ENCODE measurements at places on chromosomes 11 and 22.
A peak's percentile ranks its signal among the peaks of the same experiment; 100 is the strongest.

DNA sequence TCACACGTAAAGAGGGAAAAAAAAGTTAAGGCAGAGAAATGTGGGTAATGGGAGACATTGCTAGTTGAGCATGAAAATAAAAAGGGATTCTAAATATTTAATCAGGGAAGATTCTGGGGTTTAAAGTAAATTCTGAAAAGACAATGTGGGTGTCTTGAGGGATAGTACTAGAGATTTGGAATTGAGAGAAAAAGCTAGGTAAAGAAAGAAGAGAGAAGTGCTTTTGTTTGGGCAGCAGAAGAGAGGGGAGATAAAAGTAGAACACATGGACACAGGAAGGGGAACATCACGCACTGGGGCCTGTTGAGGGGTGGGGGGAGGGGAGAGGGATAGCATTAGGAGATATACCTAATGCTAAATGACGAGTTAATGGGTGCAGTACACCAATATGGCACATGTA is 3.5 kb upstream of the YPEL4 start:
- no peak for DNase-seq

- no peak for DNase-seq
Measured at GRCh38 chr22:48489551-48490499, 1337.8 kb downstream of the BRD1 start.

- DNase-seq: no peak
Measured at GRCh38 chr11:74085542-74085892, 76.6 kb upstream of the UCP3 start.

GRCh38 chr11:126136507-126136906 is 73.8 kb upstream of the CDON start:
- no peak for DNase-seq

GRCh38 chr11:35089666-35090065 is 49.3 kb upstream of the CD44 start:
- no peak for DNase-seq

- peak; percentile 89 for DNase-seq
Measured at GRCh38 chr22:41697126-41697775, 2.1 kb upstream of the MEI1 start.

DNA sequence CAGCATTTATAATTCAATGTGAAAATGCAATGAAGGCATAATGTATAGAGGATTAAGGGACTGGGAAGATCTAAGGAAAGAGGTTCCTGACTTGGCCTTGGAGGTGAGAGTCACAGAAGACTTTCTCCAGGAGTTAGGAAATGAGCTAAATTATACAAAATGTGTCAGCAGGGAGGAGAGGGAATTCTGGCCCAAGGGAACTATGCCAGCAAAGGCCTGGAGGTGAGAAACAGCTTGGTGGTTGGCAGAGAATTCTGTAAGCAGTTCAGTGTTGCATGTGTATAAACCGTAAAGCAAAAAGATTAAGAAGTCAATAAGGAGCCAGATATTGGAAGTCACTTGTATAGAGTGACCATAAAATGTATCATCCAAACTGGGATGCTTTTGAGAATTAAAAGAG is 142.2 kb upstream of the SESN3 start:
- no peak for DNase-seq

DNA sequence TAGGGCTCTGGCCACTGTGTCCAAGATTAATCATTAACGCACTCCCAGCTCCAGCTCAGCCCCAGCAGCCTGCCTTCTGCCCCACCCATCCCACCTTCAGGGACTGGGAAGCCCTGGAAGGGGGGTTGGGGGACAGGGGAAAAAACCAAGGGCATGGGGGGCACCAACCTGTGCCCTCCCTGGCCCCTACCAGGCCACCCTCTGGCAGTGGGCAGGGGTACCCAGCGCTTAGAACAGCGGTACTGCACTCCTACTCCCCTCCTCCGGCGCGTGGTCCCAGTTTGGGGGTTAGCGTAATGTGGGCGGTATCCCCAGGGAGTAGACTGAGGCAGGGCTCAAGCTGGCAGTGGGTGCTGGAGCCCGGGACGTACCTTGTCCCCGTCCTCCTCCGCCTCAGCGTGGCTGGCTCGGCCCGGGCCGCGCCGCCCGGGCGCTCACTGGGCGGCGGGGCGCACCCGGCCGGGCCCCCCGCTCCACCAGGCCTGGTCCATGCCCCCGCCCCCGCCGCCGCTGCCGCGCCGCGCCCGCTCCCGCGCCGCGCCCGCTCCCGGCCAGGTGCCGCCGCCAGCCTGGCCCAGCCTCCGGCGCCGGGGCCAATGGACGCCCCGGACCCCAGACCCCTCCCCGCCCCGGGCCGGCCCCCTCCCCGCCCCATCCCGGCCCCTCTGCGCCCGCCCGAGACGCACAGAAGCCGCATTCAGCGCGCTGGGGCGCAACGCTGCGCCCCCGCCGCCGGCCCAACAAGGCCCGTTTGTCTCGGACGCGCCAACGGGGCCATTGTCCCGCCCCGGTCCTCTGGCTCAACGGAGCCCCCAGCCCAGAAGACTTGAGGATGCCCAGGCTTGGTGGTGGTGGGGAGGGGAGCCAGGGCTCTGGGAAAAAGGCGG is at the start of gene GAL3ST1:
Gene GAL3ST1 (minus strand): TSS at position 571 of the 887 bp plus-strand sequence. CDS start 17,273 bp downstream, outside the sequence.
- DNase-seq: no peak

- no peak for DNase-seq
Measured at GRCh38 chr11:62574363-62575071, 826 bp upstream of the EEF1G start.

- DNase-seq: no peak
Measured at GRCh38 chr11:132650969-132651720, 881.2 kb downstream of the OPCML start.

GRCh38 chr11:213111-213510 is 5.6 kb downstream of the RIC8A start:
- no peak for DNase-seq

DNA sequence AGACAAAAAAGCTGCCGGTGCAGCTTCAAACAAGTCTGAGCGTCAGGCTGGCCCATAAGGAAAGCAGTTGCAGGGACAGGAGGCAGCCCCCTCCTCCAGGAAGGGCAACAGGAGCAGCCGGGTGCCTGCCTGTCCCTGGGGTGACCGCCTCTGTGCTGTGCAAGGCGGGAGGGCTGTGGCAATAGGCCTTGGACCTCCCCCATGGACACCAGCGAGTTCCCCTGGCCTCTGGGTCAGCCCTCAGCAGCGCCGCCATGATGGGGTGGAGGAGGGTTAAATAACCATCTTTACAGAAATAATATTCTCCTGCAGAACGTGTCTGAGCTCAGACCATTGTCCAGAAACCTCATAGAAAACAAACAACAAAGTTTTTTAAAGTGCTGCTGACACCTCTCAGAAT is 3.3 kb upstream of the TMPRSS4 start:
- DNase-seq: no peak

GRCh38 chr11:102144357-102145355 is 34.4 kb downstream of the YAP1 start:
- DNase-seq: no peak

- DNase-seq: no peak
Measured at GRCh38 chr11:30852091-30852490, 265.9 kb upstream of the MPPED2 start.

DNA sequence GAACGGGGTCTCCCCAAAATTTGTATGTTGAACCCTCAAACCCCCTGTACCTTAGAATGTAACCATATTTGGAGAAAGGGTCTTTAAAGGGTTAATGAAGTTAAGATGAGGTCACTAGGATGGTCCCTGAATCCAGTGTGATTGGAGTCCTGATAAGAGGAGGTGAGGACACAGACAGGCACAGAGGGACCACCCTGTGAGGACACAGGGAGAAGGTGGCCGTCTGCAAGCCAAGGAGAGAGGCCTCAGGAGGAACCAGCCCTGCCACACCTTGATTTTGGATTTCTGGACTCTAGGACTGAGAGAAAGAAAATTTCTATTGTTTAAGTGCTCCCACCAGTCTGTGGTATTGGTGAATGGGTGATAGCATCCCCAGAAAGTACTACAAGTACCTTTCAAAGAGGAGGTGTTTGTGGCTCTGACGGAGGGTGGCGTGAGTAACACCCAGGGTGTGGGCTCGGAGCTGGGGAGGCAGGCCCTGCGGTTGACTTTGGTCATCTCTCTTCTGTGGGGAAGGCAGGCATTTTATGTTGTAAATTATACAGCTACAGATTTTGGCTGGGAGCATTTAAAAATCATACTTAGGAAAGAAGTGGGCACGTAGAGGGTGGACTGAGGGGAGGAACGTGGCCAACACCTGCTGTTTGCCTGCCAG is 13.8 kb downstream of the MRGPRF start:
- no peak for DNase-seq

- DNase-seq: no peak
Measured at GRCh38 chr11:93545566-93545965, 2.4 kb upstream of the SMCO4 start.

DNA sequence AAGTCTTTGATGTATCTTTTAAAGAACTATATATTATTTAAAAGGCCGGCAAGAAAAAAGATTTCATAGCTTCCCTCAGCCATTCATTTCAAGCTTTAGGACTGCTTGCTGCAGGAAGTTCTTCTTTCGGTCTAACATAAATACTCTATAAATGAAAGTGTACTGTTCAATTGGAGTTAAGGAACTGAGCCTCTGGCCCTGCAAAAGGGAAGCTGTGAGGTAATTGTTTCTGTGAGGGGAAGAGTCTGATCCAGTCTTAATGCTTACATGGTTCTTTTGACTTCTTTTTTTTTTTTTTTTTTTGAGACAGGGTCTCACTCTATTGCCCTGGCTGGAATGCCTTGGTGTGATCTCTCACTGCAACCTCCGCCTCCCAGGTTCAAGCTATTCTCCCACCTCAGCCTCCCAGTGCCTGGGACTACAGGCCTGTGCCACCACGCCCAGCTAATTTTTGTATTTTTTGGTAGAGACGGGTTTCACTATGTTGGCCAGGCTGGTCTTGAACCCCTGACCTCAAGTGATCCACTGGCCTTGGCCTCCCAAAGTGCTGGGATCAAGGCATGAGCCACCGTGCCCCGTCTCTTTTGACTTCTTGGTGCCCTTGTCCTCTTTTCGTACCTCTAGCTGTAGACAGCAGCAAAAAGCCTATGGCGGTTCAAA is 4.7 kb upstream of the TRIM29 start:
- no peak for DNase-seq

DNA sequence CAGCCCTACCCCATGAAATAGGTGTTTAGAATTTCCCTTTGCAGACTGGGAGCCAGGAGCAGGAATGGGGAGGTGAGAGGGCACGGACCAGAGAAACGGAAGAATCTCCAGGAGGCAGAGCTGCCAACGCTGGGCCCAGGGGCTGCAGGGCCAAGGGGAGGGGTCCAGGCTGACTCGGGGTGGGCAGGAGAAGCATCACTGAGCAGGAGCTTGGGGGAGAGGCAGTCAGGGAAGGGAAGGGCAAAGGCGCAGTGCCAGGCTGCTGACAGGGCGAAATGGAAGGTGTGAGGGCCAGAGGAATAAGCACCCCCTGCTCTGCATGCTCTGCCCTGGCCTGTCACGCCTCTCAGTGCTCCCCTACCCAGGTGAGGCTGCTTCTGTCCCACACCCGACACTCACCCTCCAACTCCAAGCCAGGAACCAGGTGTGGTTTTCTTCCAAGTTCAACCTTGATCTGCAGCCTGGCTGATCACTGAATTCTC is 14.5 kb downstream of the LRRC32 start:
- no peak for DNase-seq

- no peak for DNase-seq
Measured at GRCh38 chr22:17945888-17946648, 78.3 kb downstream of the MICAL3 start.

DNA sequence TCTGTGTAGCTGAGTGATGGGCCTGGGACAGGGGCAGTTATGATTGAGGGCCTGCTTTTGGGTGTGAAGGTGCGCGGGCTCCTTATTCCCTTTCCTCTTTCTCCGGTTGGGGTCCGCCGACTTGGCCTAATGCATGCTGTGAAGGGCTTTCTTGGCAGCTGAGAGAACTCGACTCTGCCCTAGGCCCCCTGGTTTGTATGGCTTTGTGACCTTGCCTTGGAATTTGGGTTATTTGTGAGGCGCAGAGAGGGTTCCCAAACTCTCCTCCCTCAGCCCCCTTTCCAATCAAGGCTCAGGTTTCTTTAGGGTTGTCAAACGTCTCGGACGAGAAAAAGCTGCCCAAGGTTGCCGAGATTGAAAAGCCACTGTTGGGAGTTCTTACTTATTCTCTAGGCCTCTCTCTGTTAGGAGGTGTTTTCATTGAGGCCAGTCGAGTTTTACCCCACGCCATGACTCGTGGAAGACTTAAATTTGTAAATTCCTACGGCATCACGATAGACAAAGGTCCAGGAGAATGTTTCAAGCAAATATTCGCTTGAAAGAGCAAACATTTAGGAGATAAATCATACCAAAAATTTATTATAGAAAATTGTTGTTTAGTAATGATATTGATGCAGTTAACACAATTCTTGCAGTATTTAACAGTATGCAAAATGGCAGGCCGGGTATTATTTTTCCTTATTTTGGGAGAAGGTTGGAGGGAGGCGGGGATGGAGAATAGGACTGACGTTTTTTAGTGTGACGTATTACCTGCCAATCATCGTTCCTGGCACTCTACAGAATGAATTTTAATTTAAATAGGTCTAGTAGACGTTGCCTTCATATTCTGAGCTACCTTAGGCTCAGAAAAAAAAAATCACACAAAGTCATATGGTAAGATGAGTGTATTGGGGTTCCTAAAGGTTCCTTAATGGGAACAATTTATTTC is 689 bp downstream of the PDHX start:
- peak; percentile 5 for DNase-seq

- no peak for DNase-seq
Measured at GRCh38 chr11:66495401-66495854, 15.0 kb upstream of the BBS1 start.

GRCh38 chr11:119759324-119759723 is 30.3 kb upstream of the NECTIN1 start:
- no peak for DNase-seq

DNA sequence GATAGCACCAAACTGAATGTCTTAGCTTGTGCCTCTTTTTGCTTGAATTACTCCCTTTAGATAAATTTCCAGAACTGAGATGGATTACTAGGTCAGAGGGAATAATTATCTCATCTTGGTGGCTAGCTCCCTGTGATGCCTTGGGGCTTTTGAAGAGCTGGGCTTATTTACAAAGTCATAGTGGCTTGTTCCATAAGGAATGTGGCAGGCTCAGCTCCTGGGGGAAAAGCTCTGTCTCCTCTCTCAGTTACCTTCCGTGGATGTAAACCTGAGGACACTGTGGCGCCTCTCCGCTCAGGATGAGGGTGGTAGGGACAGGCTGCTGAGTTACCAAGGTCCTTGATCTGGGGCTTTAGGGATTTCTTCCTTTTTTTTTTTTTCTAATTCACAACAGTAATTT is 121.7 kb downstream of the PARVA start:
- no peak for DNase-seq

DNA sequence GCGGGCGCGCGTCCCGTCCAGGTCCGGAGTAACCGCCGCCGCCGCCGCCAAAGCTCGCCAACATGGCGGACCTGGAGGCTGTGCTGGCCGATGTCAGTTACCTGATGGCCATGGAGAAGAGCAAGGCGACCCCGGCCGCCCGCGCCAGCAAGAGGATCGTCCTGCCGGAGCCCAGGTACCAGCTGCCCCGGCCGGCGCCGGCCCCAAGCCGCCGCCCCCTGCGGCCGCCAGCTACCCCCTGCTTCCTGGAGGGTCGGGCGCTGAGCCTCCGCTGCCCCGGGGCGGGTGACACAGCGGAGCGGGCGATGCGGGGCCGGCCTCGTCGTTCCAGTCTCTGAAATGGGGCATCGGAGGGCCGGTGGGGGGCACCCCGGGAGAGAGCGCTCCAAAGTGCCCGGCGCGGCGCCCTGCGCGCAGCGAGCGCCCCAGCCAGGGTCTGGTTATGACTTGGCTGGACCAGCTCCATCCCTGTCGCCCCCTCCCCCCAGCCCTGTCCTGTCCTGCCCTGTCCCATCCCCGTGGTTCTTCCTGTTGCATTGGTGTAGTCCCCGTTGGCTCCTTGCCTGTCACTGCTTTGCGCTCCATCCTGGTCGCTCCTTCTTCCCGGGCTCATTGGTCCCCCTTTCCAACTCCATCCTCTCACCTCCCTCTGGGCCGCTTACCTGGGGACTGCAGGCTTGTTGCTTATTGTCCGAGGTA is 653 bp downstream of the GRK3 start:
- no peak for DNase-seq

- no peak for DNase-seq
Measured at GRCh38 chr11:74371269-74372052, 26.8 kb downstream of the PGM2L1 start.

Measured in activated T-cell treated with anti-CD3 and anti-CD28 coated beads for 24 hours (primary cell).